Activated T-helper 1 cell treated with anti-CD3 and anti-CD28 coated beads, Interleukin-12 subunit alpha, Interleukin-12 subunit beta, Interleukin-2, Interleukin-4 antibody, amounts not matched to agents 30 ng/mL and 10 ng/mL and 1 ng/mL, durations not matched to agents 14 hours and 24 hours and 36 hours (primary cell): ENCODE measurements at places on chromosomes 12 and 14. TPM values are rescaled to one million over a fixed set of nuclear protein-coding genes. Genes with fewer than 3 reads are reported as not detected.

The COX8C gene
- total RNA-seq = not detected in 2 replicates

DNA sequence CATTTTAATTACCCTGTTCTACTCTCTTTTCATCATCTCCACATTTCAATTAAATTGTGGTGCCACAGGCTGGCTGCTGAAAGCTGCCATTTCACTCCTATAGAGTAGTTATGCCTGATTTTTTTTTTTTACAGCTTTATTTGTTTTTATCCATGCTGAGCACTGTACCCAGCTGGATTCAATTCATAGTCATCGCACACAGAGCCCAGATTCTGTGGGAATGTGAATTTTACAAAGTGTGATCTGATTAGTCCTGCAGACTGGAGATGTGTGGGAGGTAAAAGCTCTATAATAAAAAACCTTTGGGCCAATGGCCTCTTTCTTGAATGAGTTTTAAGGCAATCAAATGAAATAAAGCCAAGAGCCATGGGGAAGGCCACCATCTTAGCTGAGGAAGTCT lies 190.2 kb downstream of the ANO4 start:
- peaks cover 6% of the 10 kb centered on the region for H3K4me1 ChIP-seq
- no peaks in the 10 kb centered on the region for H3K36me3 ChIP-seq
- H3K27ac ChIP-seq = no peak overlapping the region

- no peak overlapping the region for H3K27ac ChIP-seq
- H3K4me1 ChIP-seq = peaks cover 5% of the 10 kb centered on the region
- peaks cover 13% of the 10 kb centered on the region for H3K36me3 ChIP-seq
- no peak overlapping the region for H3K4me3 ChIP-seq
Measured at GRCh38 chr12:96054244-96054610, 18.8 kb upstream of the LTA4H start.

- H3K27me3 ChIP-seq = peaks cover 41% of the 10 kb centered on the region
- DNase-seq = no peak
- H3K27ac ChIP-seq = no peak overlapping the region
- H3K4me1 ChIP-seq = peaks cover 14% of the 10 kb centered on the region
Measured at GRCh38 chr12:2963154-2963759, 4.1 kb downstream of the TEAD4 start.

GRCh38 chr14:105005329-105005928 lies 15.5 kb downstream of the CDCA4 start:
- H3K36me3 ChIP-seq = peaks cover 9% of the 10 kb centered on the region
- no peak for DNase-seq
- no peaks in the 10 kb centered on the region for H3K4me1 ChIP-seq
- H3K27ac ChIP-seq = no peak overlapping the region

- no peaks in the 10 kb centered on the region for H3K4me1 ChIP-seq
- peaks cover 6% of the 10 kb centered on the region for H3K27me3 ChIP-seq
- peaks cover 2% of the 10 kb centered on the region for H3K36me3 ChIP-seq
- H3K27ac ChIP-seq = no peak overlapping the region
- DNase-seq = no peak
- H3K4me3 ChIP-seq = no peak overlapping the region
Measured at GRCh38 chr14:97806891-97807290, 1009.7 kb downstream of the VRK1 start.

GRCh38 chr12:64672925-64673409 lies 62.7 kb downstream of the RASSF3 start:
- peak overlapping the region; percentile 59 for H3K4me3 ChIP-seq
- peaks cover 82% of the 10 kb centered on the region for H3K4me1 ChIP-seq
- no peak for DNase-seq
- peaks cover 2% of the 10 kb centered on the region for H3K36me3 ChIP-seq

DNA sequence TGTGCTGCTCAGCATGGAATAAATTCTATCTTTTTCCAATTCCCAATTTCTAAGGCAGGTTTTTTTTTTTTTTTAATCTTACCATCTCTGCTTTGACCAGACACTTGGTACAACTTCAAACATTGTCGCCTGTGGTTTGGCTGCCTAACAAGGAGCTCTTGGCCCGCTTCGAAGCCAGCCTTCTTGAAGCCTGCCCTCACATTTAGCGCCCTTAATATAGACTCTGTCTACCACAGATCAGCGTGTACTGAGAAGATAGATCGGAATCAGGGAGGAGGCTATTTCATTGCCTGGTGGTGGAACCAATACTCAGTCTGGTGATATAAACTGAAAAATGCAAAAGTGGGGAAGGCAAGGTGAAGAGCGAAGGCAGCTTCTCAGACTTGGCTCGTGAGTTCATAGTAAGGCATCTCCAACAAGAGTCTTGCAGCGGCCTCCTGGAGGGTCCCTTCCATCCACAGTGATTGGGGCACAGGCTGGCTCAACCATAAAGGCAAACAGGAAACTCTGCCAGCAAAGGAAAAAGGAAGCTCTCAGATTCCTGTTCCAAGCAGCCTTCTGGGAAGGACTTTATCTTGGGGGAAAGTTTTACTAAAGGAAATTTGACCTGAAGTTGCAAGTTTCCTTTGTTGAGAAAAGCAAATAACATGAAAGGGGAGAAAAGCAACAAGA lies 103.2 kb upstream of the BCL2L14 start:
- no peaks in the 10 kb centered on the region for H3K27me3 ChIP-seq
- H3K4me3 ChIP-seq = no peak overlapping the region
- H3K4me1 ChIP-seq = peaks cover 49% of the 10 kb centered on the region

- H3K27ac ChIP-seq = no peak overlapping the region
- H3K4me3 ChIP-seq = no peak overlapping the region
- no peaks in the 10 kb centered on the region for H3K36me3 ChIP-seq
- no peaks in the 10 kb centered on the region for H3K27me3 ChIP-seq
Measured at GRCh38 chr14:78989221-78989620, 819.0 kb downstream of the NRXN3 start.

DNA sequence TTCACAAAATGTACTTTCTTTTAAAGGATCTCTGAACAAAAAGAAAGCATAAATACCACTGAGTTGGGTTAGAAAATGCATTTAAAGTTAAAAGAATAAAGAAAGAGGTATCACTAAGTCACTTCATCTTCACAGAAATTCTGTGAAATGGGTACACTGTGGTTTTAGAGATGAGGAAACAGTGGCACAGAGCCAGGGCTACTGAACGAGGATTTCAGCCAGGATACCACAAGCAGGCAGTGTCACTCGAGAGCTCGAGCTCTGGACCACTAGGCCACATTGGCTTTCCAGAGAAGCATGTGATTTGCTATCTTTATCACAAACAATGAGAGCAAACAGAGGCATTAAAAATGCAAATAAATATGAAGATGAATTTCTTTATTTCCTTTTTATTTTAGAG lies 51.0 kb downstream of the WDHD1 start:
- H3K27ac ChIP-seq = no peak overlapping the region
- no peak for DNase-seq
- no peak overlapping the region for H3K4me3 ChIP-seq
- H3K27me3 ChIP-seq = no peaks in the 10 kb centered on the region

DNA sequence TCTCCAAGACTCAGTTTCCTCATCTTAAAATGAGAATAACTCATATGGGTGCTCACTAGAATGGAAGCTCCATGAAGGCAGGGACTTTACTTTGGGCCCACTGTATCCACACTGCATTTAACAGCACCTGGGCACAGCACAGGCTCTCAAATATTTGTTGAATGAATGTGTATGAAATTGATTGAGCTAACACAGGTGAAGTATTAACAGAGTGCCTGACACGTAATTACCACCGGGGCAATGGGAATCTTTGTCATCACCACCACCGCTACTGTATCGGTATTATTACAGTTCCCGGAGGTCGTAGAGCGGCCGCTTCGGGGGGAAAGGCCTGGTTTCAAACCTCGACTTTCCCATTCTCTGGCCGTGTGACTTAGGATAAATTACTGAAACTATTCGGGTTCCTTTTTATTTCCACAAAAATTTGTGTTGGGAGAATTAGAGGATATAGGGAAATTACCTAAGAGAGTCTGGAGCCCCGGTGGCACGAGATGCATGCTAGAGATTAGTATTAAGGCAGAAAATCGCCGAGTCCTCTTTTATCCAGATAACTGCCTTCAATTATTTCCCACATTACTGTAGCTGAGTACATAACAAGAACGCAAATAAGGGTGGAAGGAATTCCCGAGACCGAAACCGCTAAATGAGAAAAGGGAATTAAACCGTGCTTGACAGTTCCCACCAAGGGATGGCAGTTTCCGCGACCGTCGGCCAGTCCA lies 1.0 kb upstream of the RIC8B start:
- DNase-seq = no peak
- peak overlapping the region; percentile 100 for H3K4me3 ChIP-seq
- peak overlapping the region; percentile 98 for H3K27ac ChIP-seq
- H3K36me3 ChIP-seq = peaks cover 11% of the 10 kb centered on the region
- peaks cover 38% of the 10 kb centered on the region for H3K4me1 ChIP-seq
- H3K27me3 ChIP-seq = no peaks in the 10 kb centered on the region

GRCh38 chr14:95535226-95536021 lies 574 bp downstream of the GLRX5 start:
- H3K36me3 ChIP-seq = peaks cover 24% of the 10 kb centered on the region
- peaks cover 68% of the 10 kb centered on the region for H3K4me1 ChIP-seq
- peak overlapping the region; percentile 98 for H3K4me3 ChIP-seq
- no peak for DNase-seq

DNA sequence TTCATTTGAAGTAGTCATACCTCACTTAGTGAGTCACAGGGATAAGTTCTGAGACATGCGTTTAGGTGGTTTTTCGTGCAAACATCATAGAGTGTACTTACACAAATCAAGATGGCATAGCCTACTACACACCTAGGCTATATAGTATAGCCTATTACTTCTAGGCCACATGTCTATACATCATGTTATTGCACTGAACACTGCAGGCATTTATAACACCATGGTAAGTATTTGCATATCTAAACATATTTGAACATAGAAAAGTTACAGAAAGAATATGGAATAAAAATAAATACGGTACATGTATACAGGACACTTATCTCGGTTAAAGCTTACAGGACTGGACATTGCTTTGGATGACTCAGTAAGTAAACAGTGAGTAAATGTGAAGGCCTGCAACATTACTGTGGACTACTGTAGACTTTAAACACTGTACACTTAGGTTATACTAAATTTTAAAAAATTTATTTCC lies 670.6 kb downstream of the SLC16A7 start:
- no peaks in the 10 kb centered on the region for H3K4me1 ChIP-seq
- no peak for DNase-seq
- H3K27ac ChIP-seq = no peak overlapping the region

The PCED1B gene
- total RNA-seq = 50.8 and 55.5 TPM in 2 replicates

The LTBP2 gene
- 0.05 and 0.24 TPM in 2 replicates for total RNA-seq

The NCOR2 gene
- total RNA-seq = 113 and 118 TPM in 2 replicates

- H3K4me3 ChIP-seq = no peak overlapping the region
- DNase-seq = no peak
- no peaks in the 10 kb centered on the region for H3K36me3 ChIP-seq
- no peaks in the 10 kb centered on the region for H3K27me3 ChIP-seq
Measured at GRCh38 chr14:27164139-27164538, 566.3 kb upstream of the NOVA1 start.

GRCh38 chr12:11812586-11813437 lies 163.3 kb downstream of the ETV6 start:
- no peaks in the 10 kb centered on the region for H3K27me3 ChIP-seq
- H3K36me3 ChIP-seq = peaks cover 45% of the 10 kb centered on the region
- peak overlapping the region; percentile 69 for H3K4me3 ChIP-seq
- H3K4me1 ChIP-seq = peaks cover 87% of the 10 kb centered on the region
- H3K27ac ChIP-seq = peak overlapping the region; percentile 91
- no peak for DNase-seq

- DNase-seq = no peak
- H3K36me3 ChIP-seq = no peaks in the 10 kb centered on the region
- no peak overlapping the region for H3K4me3 ChIP-seq
- no peak overlapping the region for H3K27ac ChIP-seq
- no peaks in the 10 kb centered on the region for H3K4me1 ChIP-seq
Measured at GRCh38 chr12:98799146-98799810, 154.2 kb downstream of the APAF1 start.

GRCh38 chr14:91373591-91374254 lies 43.9 kb downstream of the CCDC88C start:
- H3K4me3 ChIP-seq = peak overlapping the region; percentile 75
- peaks cover 11% of the 10 kb centered on the region for H3K36me3 ChIP-seq
- peak overlapping the region; percentile 94 for H3K27ac ChIP-seq
- peaks cover 91% of the 10 kb centered on the region for H3K4me1 ChIP-seq
- DNase-seq = peak; percentile 50

- no peak overlapping the region for H3K27ac ChIP-seq
- no peak for DNase-seq
- H3K36me3 ChIP-seq = no peaks in the 10 kb centered on the region
Measured at GRCh38 chr12:26239122-26239851, 43.9 kb downstream of the SSPN start.

The KRT72 gene
- not detected in 2 replicates for total RNA-seq

GRCh38 chr12:53365245-53365904 lies 14.6 kb upstream of the SP1 start:
- no peak overlapping the region for H3K4me3 ChIP-seq
- H3K36me3 ChIP-seq = no peaks in the 10 kb centered on the region
- peaks cover 6% of the 10 kb centered on the region for H3K4me1 ChIP-seq
- no peaks in the 10 kb centered on the region for H3K27me3 ChIP-seq
- H3K27ac ChIP-seq = peak overlapping the region; percentile 26
